HFF-Myc (cell line): ENCODE measurements at places on chromosomes 1 and 21.

GRCh38 chr1:27106561-27107323 is 48.2 kb downstream of the SLC9A1 start:
- no peak for DNase-seq

DNA sequence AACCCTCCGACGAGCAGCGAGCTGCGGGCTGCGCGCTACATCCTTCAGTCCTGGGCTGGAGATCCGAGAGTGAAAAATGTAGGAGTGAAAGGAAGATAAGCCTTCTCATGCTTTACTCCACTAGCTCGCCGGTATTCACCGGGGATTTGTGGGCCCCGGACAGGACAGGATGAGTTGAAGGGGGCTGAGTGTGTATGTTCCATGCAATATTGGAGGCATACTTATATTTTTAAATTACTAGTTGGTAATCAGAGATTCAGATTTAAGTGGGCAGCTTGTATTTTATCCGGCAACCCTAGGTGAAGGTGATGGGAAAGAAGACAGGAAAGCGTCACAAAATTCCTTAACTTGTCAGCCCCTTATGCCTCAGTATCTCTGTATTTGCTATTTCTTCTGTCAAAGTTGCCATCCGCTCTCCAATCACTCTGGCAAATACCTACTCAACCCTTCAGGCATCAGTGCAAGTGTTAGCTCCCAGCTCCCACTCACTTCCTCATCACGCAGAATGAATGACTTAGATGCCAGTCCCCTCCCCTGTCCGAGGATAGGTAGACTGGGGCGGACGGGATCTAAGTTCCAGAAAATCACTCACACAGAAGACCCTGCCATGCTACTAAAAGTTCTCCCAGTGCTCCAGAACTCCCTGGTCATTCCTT is 503 bp upstream of the PIGM start:
- no peak for DNase-seq

DNA sequence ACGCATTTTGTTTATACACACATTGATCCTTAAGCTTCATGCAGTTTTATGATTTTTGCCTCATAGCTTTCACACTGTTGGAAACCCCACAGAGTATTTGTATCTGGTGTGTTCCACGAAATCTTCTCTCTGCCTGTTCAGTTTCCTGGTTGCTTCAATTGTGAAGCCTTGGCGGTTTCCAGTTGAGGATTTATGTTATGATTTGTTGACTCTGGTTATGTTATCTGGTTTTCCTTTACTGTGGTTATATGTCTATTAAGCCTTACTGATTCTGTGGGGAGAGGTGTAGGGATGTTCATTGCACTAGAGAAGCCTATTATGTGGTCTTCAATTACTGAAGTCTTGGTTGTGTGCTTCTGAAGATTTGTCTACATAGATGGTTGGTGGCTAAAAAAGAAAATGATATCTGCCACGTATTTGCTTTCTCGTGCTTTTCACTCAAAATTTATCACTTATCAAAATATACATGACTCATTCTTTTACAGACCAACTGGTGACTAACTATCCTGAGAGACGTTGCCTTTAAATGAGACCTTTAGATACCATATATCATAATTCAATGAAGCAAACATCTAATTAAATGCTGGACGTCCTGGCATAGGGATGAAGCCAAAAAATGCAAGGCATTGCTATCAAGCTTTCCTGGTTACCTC is 488.0 kb upstream of the B3GALT2 start:
- DNase-seq = no peak

- DNase-seq = no peak
Measured at GRCh38 chr1:55329091-55329490, 113.9 kb upstream of the USP24 start.

DNA sequence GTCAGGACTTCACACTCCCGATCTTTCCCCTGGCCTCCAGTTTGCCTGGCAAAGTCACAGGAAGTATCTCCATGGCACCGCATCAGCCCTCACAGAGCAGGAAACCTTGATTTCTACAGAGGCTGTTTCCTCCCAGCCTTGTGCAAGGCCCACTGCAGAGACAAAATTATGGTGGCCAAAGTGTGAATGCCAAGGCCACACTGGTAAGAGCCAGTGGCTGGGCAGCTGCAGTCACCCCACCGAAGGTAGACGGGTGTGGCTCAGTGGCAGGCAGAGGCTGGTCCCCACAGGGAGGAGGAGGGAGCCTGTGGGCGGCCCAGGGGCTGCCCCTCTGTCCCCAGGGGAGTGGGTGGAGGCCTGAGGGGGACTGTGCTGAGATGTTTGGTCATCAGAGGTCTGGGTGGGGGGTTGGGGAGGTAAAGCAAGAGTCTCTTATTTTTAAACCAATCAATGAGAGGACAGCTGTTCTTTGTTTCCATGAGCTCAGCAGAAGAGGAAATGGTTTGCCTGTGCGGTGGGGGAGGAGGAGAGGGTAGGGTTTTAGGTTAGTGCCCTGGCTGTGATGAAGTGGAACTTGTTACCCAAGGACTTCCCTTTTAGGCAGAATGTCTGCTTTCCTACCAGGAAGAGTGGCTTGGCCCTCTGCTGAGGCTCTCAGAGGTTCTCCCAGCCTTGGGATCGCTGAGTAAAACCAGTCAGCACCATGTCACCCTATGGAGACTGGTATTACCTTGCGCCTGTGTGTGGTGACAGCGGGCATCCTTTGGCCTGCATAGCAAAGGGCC is 18.0 kb upstream of the BTG2 start:
- DNase-seq = no peak

- no peak for DNase-seq
Measured at GRCh38 chr1:114216431-114217173, 62.9 kb upstream of the SYT6 start.

- no peak for DNase-seq
Measured at GRCh38 chr1:193094112-193094511, 11.1 kb downstream of the GLRX2 start.

DNA sequence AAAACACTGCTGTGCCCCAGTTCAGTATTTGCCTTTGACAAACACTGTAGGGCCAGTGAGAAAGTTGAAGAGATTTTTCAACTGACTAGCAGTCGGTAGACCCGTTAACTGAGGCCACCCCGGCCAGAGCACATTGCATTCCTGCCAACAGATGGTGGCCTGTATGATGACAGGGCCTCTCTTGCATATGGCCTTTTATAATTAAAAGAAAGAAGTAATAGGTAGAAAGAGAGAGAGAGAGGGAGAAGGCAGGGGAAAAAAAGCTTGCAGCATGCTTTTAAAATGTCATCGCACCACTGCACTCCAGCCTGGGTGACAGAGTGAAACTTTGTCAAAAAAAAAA is 4.7 kb upstream of the C1orf174 start:
- no peak for DNase-seq

GRCh38 chr1:102967786-102968185 is 140.5 kb downstream of the COL11A1 start:
- DNase-seq = no peak

DNA sequence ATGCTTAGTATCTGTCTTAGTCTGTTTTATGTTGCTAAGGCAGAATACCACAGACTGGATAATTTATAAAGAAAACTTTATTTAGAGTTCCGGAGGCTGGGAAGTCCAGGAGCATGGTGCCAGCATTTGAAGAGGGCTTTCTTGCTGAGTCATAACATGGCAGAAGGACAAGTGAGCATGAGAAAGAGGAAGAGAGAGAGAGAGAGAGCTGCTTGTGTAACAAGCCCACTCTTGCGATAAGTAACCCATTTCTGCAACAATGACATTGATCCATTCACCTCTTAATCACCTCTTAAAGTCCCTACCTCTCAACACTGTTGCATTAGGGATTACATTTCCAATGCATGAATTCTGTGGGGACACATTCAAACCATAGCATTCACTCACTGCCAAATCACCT is 11.7 kb upstream of the MYOCOS start:
- no peak for DNase-seq

DNA sequence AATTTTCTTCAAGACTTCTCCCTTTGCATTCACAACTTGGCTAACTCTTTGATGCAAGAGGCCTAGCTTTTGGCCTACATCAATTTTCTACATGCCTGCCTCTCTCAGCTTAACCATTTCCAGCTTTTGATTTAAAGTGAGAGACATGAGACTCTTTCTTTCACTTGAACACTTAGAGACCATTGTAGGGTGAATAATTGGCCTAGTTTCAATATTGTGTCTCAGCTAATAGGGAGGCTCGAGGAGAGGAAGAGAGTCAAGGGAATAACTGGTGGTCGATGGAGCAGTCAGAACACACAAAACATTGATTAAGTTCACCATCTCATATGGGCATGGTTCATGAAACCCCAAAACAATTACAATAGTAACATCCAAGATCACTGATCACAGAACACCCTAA is 225.5 kb downstream of the TPR start:
- no peak for DNase-seq

DNA sequence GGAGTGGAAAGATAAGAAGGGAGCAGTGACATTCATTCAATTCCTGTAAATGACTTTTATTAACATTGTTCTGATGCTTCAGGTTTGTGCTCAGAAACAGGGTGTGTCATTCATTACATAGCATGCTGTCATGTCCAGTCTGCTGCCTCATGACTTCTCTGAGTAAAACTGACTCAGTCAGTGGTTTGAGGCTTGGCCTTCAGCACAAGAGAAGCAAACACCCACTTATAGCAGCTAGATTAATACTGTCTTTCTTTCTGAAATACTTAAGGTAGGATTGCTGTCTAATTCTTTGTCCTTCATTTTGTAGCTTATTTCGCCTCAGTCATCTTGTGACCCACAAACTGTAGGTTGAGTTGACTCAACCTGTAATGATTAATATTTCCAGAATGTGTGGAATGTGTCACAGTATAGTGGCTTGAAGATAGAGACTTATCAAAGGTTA is 32.9 kb downstream of the RASAL2 start:
- peak; percentile 14 for DNase-seq

- DNase-seq = no peak
Measured at GRCh38 chr1:203462878-203463277, 12.7 kb upstream of the PRELP start.

GRCh38 chr1:11802616-11802972 is 3.2 kb downstream of the MTHFR start:
- DNase-seq = no peak

- DNase-seq = no peak
Measured at GRCh38 chr1:214416858-214417257, 134.5 kb downstream of the PTPN14 start.

DNA sequence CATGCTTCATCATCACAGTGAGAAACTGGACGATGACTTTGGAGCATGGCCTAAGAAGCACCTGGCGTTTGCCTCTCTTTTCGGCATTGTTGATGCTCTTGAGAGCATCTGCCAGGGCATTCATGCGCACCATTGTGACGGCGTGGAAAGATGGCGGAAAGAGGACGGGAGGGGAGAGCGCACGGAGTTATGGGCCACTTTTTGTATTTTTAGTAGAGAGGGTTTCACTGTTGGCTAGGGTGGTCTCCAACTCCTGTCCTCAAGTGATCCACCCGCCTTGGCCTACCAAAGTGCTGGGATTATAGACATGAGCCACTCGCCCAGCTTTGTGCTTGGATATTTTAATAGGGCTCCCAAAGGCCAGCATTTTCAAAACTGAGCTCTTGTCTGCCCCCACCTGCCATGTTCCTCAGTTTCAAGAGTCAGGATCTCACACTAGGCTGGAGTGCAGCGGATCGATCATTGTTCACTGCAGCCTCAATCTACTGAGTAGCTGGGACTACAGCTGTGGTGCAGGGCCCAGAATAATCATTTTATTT is 5.3 kb downstream of the RPS8 start:
- DNase-seq = no peak

DNA sequence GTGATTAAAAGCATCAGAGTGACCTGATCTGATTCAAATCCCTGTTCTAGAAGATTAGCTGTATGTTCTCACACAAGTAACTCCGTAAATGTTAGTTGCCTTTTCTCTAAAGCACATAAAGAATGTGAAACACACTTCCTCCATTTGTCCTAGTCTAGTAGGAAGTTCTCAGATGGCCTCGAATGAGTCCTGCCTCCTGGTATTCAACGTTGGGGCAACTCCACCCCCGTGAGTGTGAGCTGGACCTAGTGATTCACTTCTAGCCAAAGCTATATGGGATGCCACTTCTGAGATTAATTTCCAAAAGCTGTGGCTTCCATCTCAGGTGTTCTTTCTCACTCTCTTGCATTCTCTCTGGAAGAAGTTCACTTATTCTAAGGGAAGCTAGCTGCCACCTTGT is 267.6 kb downstream of the GPATCH2 start:
- no peak for DNase-seq

DNA sequence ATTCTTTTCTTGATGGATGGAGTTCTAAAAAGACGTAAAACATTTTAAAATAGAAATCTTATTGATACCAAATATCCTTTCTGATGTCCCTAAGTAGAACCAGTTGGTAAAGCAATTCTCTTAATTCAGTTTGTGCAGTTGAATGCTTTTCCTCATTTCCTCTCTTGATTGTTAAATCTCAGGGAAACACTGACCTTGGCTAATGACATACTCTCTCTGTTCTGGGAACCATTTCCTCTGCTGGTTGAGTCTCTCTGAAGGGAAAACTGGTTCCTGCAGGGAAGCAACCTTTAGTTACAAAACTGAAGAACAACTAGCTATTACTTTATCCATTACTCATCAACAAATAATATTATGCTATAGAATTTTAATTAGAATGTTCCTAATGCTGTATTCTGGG is 36.7 kb downstream of the HLX start:
- no peak for DNase-seq

DNA sequence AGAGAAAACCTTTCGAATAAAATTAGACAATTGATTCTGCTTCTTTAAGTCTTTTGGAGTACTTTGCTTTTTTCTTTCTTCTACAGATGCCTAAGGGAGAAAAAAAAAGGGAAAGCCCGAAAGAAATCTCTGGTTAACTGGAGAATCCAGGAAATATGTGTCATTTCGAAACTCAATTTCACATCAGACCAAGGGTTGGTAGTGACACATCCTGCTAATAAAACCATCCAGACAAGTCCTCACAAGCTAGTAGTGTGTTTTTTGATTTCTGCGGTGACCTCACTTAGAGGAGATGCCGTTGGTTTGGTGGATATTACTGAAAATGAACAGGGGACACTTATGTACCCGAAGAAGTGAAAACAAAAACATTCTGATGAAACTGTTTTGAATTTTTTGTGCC is 726.5 kb upstream of the ADAMTS5 start:
- no peak for DNase-seq

DNA sequence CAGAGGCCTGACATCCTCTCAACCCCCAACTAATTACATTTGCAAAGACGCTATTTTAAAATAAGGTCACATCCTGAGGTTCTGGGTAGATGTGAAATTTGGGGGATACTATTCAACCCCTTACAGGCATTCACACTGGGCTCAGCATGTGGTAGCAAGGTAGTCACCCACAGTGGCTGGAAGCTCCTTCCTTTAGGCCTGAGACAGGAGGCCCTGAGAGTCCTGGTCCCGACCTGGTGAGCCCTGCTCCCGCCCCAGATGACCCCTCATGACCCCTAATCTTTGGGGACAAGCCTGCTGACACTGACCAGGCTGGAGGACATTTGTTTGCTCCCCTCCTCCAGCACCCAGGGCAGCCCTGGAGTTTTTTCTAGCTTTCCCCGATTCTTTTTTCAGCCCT is 225.9 kb downstream of the DYRK1A start:
- DNase-seq = no peak

GRCh38 chr1:232511172-232511571 is 118.8 kb downstream of the SIPA1L2 start:
- DNase-seq = no peak

- no peak for DNase-seq
Measured at GRCh38 chr1:101006553-101006952, 19.0 kb downstream of the DPH5 start.
